ENCODE measurements at places on chromosomes 2 and 18.

GRCh38 chr2:85959826-85960225, 71.0 kb upstream of the ST3GAL5 start:
- no peak for ATAC-seq

DNA sequence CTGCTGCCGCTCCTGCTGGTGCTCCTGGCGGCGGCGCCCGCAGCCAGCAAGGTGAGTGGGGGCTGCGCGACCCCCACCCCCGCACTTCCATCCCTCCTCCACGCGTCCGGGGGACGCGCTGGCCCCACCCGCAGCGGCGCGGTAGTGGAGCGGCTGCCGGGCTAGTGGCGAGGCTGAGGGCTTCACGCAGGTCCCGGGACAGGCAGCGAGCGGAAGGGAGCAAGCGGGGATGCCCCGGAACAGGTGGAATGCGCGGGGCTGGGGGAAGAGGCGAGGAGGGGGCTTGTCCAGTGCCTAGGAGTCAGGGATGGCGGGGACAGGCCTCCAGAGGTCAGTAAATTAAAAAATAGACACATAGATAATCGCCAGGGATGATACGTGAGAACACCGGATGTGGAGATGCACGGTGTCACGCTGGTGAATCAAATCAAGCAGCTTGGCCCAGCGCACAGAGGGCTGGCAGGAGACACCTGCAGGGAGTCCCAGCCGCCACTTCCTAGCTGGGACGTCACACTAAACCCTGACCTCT, 403 bp downstream of the COL4A3 start:
- ATAC-seq: peak; percentile 44

DNA sequence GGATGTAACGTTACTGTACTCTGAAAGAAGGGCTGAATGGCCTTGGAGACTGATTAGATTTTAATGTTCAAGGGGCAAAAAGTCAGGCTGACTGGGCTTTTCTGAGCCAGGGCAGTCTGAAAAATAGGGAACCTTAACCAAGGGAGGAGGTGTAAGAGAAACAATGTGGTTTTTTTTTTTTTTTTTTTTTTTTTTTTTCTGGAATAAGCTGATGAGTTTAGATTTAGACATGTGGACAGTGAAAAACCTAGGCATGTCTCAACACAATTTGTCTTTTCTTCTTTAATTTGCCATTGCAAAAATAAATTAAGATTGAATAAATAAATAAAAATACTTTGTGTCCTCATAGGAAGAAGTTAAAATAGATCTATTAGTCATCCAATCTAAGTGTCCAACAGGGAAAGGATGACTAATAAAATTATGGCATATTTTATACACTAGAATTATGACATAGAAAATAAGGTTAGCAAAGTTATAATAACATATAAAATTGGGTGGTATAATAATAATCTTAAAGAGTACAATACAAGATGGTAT, 237.6 kb upstream of the TRIB2 start:
- ATAC-seq: no peak

- ATAC-seq: peak; percentile 29
Measured at GRCh38 chr2:232980683-232981082, 32.4 kb downstream of the NGEF start.

- no peak for ATAC-seq
Measured at GRCh38 chr18:25239581-25240419, 112.2 kb downstream of the ZNF521 start.

DNA sequence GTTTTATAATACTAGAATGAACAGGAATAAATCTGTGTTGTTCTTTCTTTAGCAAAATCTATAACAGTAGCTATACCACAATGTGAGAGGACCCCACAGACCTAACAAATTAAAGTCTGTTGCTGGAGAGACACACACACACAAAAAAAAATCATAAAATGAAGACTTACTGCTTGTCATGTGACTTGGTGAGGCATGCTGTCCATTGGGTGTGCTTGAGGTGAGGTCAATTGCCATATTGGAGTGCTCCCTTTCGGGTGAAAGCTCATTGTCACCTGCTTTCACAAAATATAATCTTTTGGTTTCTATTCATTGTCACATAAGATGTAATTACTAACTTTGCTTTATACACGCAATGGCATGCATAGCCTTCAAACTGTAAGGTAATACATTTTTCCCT, 3.9 kb downstream of the IKZF2 start:
- no peak for ATAC-seq

GRCh38 chr18:66168685-66169235, 417.9 kb downstream of the CDH7 start:
- ATAC-seq: no peak

DNA sequence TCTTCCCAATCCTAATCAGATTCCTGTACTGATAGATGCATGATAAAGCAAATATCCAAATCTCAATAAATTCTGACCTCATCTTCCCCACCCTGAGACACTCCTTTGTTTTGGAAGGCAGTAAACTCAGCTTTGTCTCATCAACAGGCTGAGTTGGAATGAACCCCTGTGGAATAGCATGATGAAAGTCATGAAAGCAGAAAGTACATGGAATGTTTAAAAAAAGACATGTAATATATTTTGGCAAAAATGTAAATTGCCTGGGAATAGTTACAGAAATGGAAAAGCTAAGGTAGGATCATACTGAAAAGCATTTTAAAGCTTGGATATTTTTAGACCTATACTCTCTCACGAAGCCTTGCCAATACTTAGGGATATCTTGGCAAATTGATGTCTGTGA, 468.7 kb upstream of the CDH7 start:
- ATAC-seq: no peak

DNA sequence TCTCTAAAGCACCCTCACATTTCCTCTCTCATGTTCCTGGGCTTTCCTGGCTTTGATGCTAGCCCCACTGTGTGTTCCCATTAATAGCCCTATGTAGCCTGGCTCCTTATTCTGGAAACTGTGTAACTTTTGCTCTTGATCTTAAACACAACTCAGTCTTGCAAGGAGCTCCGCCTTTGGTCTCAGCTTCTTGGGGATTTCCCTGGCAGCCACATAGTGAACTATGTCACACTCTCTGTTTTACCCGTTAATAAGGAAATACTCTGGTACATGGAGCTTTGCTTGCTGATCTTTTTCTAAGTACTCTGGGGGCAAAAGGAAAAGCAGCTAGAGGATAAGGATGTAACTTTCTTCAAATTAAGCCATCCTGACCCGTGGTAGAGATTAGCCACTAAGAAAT, 259.3 kb downstream of the NEDD4L start:
- no peak for ATAC-seq

GRCh38 chr2:176638167-176639015, 369.1 kb downstream of the MTX2 start:
- ATAC-seq: peak; percentile 89

GRCh38 chr2:145283131-145283530, 763.2 kb upstream of the ZEB2 start:
- no peak for ATAC-seq

DNA sequence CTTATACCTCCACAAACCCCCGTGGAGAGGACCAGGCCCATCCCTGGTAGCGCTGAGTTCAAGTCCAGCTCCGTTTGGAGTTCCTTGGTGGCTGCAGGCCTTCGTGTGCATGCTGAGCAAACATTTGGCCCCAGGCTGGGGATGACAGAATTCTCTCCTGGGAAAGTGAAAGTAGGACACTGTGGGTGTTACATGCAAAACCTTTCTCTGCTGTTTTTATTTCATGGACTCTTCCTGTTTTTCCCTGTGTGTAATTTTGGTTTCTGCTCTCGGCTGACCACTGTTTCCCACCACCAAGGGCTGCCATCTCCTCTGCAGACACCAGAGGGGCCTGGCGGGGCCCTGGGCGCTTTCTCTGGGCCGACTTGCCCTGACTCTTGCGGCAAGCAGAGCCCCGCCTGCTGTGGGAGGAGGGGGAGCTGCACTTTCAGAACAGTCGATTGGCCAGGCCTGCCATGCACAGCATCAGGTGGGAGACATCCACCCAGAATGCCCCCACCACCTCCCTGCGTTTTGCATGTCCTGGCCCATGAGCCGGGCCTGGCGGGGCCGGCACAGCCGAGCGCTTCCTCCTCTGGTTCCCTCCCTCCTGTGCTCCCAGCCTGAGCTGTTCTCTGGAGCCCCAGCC, 102.4 kb downstream of the CABLES1 start:
- ATAC-seq: peak; percentile 55

- ATAC-seq: no peak
Measured at GRCh38 chr2:37843556-37843955, 81.5 kb upstream of the RMDN2 start.

DNA sequence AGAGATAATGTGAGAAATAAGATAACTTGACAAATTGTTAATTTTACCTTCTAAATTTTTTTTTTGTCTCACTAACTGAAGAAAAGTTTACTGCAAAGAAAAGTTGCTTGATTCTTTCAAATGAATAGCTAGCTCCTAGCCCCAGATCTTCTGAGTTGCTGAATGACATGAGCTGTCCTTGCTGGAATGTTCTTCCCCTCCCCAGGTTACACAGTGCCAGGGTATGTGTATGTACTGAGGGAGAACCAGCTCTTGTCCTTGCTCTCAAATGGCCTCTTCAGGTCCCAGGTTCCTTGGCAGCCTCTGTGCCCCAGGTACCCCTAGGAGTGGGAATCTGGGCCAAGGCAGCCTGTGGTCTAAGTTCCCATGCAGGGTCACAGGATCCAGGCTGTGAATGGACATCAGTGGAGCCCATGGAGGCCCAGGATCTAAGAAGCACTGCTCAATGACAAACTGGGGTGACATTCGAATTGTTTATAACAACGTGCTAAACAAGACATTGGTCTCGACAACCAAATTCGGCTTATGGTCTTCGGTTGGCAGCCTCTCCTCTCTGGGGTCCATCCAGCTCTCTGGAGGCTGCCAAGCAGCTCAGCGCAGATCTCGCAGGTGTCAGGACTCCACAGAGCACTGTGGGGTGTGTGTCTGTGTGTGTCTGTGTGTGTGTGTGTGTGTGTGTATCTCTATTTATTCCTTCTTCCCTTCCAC, 17.1 kb upstream of the INO80C start:
- ATAC-seq: no peak

DNA sequence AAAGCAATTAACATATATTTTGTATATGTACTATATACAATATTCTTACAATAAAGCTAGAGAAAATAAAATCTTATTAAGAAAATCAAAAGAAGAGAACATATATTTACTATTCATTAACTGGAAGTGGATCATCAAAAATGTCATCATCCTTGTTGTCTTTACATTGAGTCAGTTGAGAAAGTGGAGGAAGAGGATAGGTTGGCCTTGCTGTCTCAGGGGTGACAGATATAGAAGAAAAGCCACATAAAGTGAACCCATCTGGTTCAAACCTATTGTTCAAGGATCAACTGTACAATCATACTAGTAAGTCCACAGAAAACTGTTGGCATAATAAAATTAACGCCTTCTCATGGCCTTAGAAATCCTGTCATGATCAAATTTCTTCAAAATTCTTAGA, 26.6 kb downstream of the SESTD1 start:
- ATAC-seq: peak; percentile 63

DNA sequence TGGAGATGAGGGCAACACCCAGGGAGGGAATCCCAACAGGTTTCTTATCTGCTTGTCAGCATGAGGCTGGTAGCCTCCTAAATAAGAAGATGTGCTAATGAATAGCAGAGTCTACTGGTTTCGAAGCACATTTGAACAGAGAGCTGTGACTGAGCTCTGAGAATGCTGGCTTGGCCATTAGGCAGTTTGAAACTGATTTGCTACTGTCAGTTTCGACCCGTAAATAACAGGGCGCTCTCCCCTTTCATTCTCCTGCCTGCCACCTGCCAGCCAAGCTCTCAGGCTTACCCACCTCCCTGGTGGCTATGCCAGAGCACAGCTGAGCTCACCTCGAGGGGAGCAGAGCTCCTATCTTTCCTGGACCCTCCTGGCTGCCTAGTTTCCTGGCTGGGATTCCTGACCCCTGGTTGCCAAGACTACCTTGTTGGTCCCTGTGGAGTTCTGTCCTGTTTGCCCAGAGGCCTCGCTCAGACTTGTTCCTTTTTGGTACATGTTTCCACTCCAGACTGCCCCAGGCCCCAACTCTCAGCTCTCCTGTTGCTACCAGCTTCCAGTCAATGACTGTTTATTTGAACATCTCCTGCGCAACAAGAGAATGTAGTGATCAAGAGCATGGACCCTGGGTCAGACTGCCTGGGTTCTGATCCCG, 102.3 kb upstream of the ALPP start:
- ATAC-seq: peak; percentile 27

- ATAC-seq: peak; percentile 35
Measured at GRCh38 chr18:62526098-62527025, 3.5 kb downstream of the ZCCHC2 start.

- no peak for ATAC-seq
Measured at GRCh38 chr2:196987298-196987648, 60.8 kb upstream of the PGAP1 start.

DNA sequence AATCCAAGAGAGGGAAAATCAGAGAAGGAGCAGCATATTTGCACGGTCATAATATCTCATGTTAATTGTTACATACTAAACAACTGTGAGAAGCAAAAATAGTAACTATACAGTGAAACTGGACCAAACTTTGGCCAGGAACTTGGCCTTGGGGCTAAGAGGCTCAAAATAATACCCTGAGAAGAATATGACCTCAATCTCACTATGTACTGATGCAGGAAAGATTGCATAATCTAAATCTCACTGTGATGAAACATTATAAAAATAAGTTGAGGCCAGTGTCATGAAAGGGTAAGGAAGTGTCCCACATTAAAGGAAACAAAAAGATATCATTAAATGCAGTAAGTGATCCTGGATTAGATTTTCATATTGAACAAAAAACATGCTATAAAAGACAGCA, 36.5 kb downstream of the ZRANB3 start:
- ATAC-seq: no peak

DNA sequence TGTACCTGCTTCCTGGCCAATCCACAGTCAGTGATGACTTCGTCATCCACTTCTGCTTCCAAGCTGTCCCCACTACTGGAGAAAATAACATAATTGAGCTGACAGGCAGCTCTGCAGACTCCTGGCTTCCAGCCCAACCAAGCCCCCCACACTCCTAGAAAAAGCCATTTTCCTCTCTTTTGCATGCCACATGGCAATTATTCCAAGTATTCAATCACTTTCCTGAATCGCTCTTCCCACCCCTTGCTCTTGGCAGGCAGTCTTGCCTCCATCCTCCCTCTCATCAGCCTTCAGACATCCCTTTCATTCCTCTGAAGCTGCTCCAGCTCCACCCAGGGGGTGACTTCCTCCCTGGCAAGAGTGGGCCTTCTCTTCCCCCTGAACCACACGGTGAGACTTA, 14.3 kb upstream of the ST8SIA5 start:
- ATAC-seq: no peak

DNA sequence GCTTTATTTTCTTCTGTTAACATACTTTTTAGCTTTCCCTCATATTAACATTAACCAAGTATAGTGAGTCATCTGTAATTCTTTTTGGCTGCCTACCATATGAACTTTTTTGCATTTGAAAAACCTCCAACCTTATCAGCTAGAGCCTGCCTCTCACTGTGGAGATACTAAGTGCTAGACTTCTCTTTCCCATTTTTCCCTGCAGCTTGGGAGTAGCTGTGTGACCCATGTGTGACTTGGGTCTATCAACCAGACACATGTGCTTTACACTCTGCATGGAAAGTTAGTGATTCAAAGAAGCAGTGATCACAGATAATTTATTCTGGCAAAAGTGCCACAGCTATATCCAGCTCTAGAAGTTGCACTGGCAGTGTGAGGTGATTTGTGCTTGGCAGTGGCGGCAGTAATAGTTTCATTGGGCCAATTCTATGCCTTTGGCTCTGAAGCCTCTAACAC, 36.3 kb downstream of the PREPL start:
- no peak for ATAC-seq
